ENCODE measurements at places on chromosomes 6 and 20. TPM values are rescaled to one million over a fixed set of nuclear protein-coding genes. Genes with fewer than 3 reads are reported as not detected.

DNA sequence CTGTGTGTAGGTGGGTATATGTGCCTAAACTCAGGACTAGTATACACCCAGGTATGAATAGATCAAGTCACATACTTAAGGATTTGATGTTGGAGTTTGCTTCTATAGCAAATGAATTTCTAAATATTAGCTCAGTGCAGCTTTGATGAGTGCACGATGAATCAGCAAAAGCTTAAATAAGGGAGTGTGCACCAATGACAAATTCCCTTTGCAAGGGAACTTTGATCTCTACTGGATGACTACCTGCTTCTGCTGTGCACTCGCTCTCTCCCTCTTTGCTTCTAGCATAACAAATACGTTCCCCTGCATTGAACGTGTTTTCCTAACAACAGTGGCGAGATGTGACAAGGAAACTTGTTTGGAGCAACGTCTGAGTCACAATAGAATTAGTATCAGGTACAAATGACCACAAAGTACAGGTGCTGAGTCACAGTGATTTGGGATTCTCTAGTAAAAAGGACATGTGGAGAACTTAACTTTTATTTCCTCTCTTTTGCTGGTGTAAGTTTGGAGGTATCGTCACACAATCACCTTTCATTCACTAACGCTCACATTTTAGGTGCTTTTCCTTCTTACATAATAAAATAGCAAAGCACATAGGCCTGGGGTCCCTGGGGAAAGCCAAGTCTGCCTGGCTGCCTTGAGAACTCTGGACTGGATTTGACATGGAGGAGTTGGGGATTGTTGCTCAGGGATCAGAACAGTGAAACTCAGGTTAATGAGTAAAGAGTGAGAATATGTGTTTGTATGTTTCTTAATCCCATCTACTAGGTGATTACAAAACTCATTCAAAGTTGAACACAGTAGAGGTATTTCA is 49.7 kb downstream of the KLHL31 start:
- H3K4me3 ChIP-seq = no peak overlapping the region
- H3K4me1 ChIP-seq = no peaks in the 10 kb centered on the region
- no peaks in the 10 kb centered on the region for H3K36me3 ChIP-seq
- no peaks in the 10 kb centered on the region for H3K27me3 ChIP-seq
- DNase-seq = no peak

- peaks cover 34% of the 10 kb centered on the region for H3K4me1 ChIP-seq
- no peak overlapping the region for H3K4me3 ChIP-seq
Measured at GRCh38 chr20:62479656-62480055, 3.9 kb upstream of the GATA5 start.

- H3K36me3 ChIP-seq = no peaks in the 10 kb centered on the region
- H3K27ac ChIP-seq = no peak overlapping the region
- H3K4me1 ChIP-seq = no peaks in the 10 kb centered on the region
- H3K4me3 ChIP-seq = no peak overlapping the region
Measured at GRCh38 chr6:116156405-116157326, 30.7 kb upstream of the COL10A1 start.

- H3K4me1 ChIP-seq = no peaks in the 10 kb centered on the region
- H3K27me3 ChIP-seq = peaks cover 23% of the 10 kb centered on the region
Measured at GRCh38 chr20:60255415-60255814, 297.2 kb downstream of the CDH26 start.

DNA sequence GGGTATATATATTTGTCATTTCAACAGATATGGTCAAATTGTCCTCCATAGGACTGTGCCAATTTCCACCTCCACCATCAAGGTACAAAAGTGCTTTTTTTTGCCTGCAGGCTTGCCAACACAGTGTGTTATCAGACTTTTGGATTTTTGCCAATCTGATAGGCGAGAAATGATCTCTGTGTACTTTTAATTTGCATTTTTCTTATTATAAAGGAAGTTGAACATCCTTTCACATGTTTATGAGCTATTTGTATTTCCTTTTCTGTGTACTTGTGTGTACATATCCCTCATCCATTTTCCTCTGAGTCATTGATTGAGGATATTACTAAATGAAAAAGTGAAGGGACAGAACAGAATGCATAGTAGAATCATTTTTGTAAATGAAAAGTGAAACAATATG is 39.0 kb upstream of the PTPN1 start:
- H3K4me3 ChIP-seq = no peak overlapping the region
- H3K36me3 ChIP-seq = no peaks in the 10 kb centered on the region
- no peak overlapping the region for H3K27ac ChIP-seq

GRCh38 chr20:58839474-58839874 is 11.2 kb downstream of the GNAS-AS1 start:
- peaks cover 52% of the 10 kb centered on the region for H3K27me3 ChIP-seq
- no peak overlapping the region for H3K27ac ChIP-seq
- no peak for DNase-seq
- H3K4me3 ChIP-seq = peak overlapping the region; percentile 24
- peaks cover 13% of the 10 kb centered on the region for H3K4me1 ChIP-seq

DNA sequence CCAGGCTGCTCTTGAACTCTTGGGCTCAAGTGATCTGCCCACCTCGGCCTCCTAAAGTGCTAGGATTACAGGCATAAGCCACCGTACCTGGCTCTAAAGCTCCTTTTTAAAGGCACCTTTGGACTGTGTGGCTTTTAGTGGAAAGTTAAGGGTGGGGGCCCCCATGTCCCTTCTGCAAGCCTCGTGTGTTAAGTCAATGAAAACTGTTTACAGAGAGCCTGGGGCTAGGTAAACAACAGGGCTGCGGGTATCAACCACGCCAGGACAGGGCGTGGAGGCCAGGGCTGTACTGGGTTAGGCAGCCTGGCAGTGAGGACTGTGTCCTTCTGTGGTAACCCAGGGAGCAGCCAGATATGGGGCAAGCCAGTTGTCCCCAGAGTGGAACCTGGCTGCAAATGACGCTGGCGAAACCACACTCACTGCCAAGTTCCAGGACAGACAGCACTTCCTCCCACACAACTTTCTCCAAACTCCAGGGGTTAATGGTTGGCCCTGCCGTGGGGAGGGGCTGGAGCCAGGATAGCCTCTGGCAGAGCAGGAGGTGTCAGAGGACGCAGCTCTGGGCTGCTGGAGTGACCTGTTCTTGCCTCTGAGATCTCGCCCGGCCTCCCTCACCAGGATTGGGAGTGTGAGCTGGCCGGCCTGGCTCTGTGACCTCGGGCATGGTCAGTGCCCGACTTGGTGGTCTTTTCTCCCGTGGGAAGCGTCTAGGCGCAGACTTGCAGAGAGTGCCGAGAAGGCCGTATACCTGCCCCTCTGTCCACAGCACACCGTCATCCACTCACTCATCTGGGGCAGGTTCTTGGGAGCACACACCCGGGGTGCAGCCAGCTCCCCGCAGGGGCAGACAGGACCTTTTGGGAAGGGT is 3.2 kb downstream of the SLC17A9 start:
- H3K36me3 ChIP-seq = peaks cover 2% of the 10 kb centered on the region
- H3K27me3 ChIP-seq = no peaks in the 10 kb centered on the region

- peak overlapping the region; percentile 37 for H3K4me3 ChIP-seq
- DNase-seq = no peak
- H3K4me1 ChIP-seq = peaks cover 18% of the 10 kb centered on the region
- peaks cover 90% of the 10 kb centered on the region for H3K27me3 ChIP-seq
Measured at GRCh38 chr6:28206928-28207509, 18.1 kb upstream of the ZSCAN9 start.

GRCh38 chr20:53734006-53734688 is 140.5 kb upstream of the ZNF217 start:
- no peaks in the 10 kb centered on the region for H3K36me3 ChIP-seq
- no peak overlapping the region for H3K27ac ChIP-seq
- DNase-seq = no peak
- H3K4me3 ChIP-seq = no peak overlapping the region
- H3K4me1 ChIP-seq = peaks cover 42% of the 10 kb centered on the region
- H3K27me3 ChIP-seq = no peaks in the 10 kb centered on the region

- no peaks in the 10 kb centered on the region for H3K27me3 ChIP-seq
- H3K36me3 ChIP-seq = peaks cover 13% of the 10 kb centered on the region
- H3K4me1 ChIP-seq = no peaks in the 10 kb centered on the region
- DNase-seq = no peak
- no peak overlapping the region for H3K27ac ChIP-seq
Measured at GRCh38 chr6:131199568-131200272, 64.5 kb downstream of the AKAP7 start.

GRCh38 chr6:16730738-16731477 is 30.4 kb downstream of the ATXN1 start:
- H3K4me1 ChIP-seq = peaks cover 19% of the 10 kb centered on the region
- no peak for DNase-seq
- no peaks in the 10 kb centered on the region for H3K36me3 ChIP-seq
- no peaks in the 10 kb centered on the region for H3K27me3 ChIP-seq
- H3K4me3 ChIP-seq = no peak overlapping the region

- H3K4me1 ChIP-seq = peaks cover 9% of the 10 kb centered on the region
- no peaks in the 10 kb centered on the region for H3K36me3 ChIP-seq
- H3K27me3 ChIP-seq = peaks cover 25% of the 10 kb centered on the region
- no peak overlapping the region for H3K27ac ChIP-seq
Measured at GRCh38 chr6:165807249-165807960, 144.4 kb upstream of the PDE10A start.

GRCh38 chr20:44773070-44773829 is 27.6 kb downstream of the KCNK15 start:
- DNase-seq = no peak
- H3K27me3 ChIP-seq = peaks cover 32% of the 10 kb centered on the region
- H3K4me1 ChIP-seq = no peaks in the 10 kb centered on the region
- no peak overlapping the region for H3K27ac ChIP-seq

GRCh38 chr20:61748376-61748775 is 317.3 kb downstream of the TAF4 start:
- no peak overlapping the region for H3K27ac ChIP-seq
- no peaks in the 10 kb centered on the region for H3K27me3 ChIP-seq
- H3K4me1 ChIP-seq = no peaks in the 10 kb centered on the region
- no peaks in the 10 kb centered on the region for H3K36me3 ChIP-seq

GRCh38 chr20:5504061-5504739 is 187.4 kb upstream of the PROKR2 start:
- peaks cover 6% of the 10 kb centered on the region for H3K27me3 ChIP-seq
- peak overlapping the region; percentile 60 for H3K4me3 ChIP-seq
- H3K4me1 ChIP-seq = peaks cover 3% of the 10 kb centered on the region
- DNase-seq = peak; percentile 68
- peak overlapping the region; percentile 72 for H3K27ac ChIP-seq
- H3K36me3 ChIP-seq = no peaks in the 10 kb centered on the region

GRCh38 chr20:23279836-23280235 is 70.8 kb upstream of the NXT1 start:
- no peak overlapping the region for H3K27ac ChIP-seq
- no peaks in the 10 kb centered on the region for H3K27me3 ChIP-seq
- peak; percentile 34 for DNase-seq
- H3K4me1 ChIP-seq = no peaks in the 10 kb centered on the region
- H3K36me3 ChIP-seq = no peaks in the 10 kb centered on the region

RUNX2 gene
- 5.9 TPM for total RNA-seq

MATN4 gene
- 0.25 TPM for total RNA-seq

SLC22A2 gene
- not detected for total RNA-seq

BEND3 gene
- total RNA-seq = 2.4 TPM

PTGIS gene
- total RNA-seq = 5.4 TPM

ZC3H12D gene
- 0.62 TPM for total RNA-seq

HCK gene
- total RNA-seq = 5.0 TPM
